ENCODE measurements at places on chromosomes 11 and 22.

DNA sequence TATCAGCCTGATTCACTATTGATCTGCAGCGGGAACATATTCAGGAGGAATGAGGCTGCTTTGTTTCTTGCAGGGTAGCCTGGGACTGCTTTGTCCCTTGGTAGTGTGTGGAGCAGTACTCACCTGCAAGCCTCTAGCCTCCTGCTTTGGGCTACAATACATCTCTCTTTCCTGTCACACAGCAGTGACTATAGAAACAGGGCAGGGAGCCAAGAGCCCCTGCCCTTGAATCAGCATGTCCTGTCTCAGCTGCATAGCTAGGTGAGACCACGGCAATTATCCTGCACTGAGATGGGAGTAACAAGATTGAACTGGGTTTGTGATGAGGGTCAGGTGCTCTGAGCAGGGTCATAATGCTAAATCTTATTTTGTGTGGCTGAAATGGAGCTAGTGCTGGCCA lies 191.9 kb downstream of the NELL1 start:
- no peak for DNase-seq

DNA sequence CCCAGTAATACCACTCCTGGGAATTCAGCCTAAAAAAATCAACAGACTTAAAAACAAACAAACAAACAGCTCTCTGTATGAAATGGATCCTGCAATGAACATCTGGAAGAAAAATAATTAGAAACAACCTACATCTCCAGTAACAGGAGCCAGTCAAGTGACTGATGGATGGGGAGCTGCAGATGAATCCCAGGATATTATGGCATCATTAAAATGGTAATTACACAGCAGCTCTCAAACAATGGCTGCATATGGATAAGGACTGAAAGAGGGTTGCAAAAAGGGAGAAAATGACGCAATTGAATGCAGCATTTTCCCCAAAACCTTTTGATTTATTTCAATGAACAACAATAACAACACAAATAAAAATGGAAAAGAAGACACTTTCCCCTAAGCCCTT lies 4.1 kb downstream of the NPTXR start:
- no peak for DNase-seq

GRCh38 chr11:35951680-35952079 lies 7.8 kb downstream of the LDLRAD3 start:
- DNase-seq, result no peak

- DNase-seq, result no peak
Observed at GRCh38 chr11:61914471-61915171, 2.7 kb downstream of the RAB3IL1 start.

Measured in brain microvascular endothelial cell (primary cell).